ENCODE measurements at places on chromosomes 6 and 20. TPM values are rescaled to one million over a fixed set of nuclear protein-coding genes. Genes with fewer than 3 reads are reported as not detected.

- no peak for DNase-seq
- no peaks in the 10 kb centered on the region for H3K36me3 ChIP-seq
- no peaks in the 10 kb centered on the region for H3K27me3 ChIP-seq
- H3K4me1 ChIP-seq: no peaks in the 10 kb centered on the region
- no peak overlapping the region for H3K4me3 ChIP-seq
Observed at GRCh38 chr6:127832381-127832780, 68.5 kb downstream of the THEMIS start.

- no peaks in the 10 kb centered on the region for H3K36me3 ChIP-seq
- H3K4me3 ChIP-seq: no peak overlapping the region
- H3K4me1 ChIP-seq: no peaks in the 10 kb centered on the region
Observed at GRCh38 chr6:22845467-22845866, 276.1 kb downstream of the HDGFL1 start.

GRCh38 chr6:87293526-87293925, 28.9 kb upstream of the SMIM8 start:
- peaks cover 7% of the 10 kb centered on the region for H3K27me3 ChIP-seq
- H3K27ac ChIP-seq: no peak overlapping the region
- H3K4me3 ChIP-seq: no peak overlapping the region
- DNase-seq: no peak

- H3K4me1 ChIP-seq: no peaks in the 10 kb centered on the region
- no peak for DNase-seq
- no peak overlapping the region for H3K27ac ChIP-seq
- H3K36me3 ChIP-seq: no peaks in the 10 kb centered on the region
- no peaks in the 10 kb centered on the region for H3K27me3 ChIP-seq
Observed at GRCh38 chr20:40844332-40844731, 155.3 kb upstream of the MAFB start.

ALDH5A1 gene
- 15.5 TPM for total RNA-seq
